ENCODE measurements at places on chromosomes 1 and 21.

DNA sequence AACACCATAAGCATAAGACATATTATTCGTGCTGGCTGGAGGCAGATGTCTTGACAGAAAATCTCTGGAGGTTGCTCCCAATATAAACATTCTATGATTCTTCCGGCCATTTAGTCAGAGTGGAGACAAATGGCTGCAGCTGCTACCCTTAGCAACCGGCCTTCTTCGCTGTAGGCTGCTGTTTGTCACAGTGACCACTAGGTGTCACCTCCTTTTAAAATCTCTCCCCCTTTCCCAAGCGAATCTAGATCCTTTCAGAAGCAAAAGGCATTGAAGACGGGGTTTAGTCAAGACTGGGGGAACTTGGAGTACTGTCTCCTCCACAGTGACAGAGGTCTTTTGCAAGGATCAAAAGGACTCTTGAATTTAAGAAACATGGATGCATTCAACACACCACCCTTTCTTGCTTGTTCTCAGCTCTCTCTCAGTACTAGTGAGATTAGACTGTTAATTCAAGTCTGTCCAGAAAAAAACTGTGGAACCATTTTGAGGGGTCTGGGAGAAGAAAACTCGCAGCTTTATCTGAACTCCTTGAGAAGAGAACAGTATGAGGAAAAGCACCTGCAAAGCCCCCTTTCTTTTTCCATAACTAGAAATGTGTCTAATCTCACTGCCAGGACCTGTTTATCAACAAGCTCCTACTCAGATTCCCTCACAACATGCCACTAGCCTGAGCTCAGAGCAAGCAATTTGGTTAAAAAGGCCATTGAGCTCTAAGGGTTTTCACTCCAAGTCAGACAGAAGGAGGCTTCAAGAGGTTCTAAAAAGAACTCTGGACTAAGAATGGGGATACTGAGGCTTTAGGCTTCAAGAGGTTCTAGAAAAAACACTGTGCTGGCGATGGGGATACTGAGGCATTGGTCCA is 408.3 kb upstream of the PLXNA2 start:
- DNase-seq, result peak; percentile 41

- peak; percentile 60 for DNase-seq
Observed at GRCh38 chr1:88302843-88303486, 381.1 kb upstream of the PKN2 start.

- no peak for DNase-seq
Observed at GRCh38 chr1:96281491-96281890, 440.1 kb upstream of the PTBP2 start.

DNA sequence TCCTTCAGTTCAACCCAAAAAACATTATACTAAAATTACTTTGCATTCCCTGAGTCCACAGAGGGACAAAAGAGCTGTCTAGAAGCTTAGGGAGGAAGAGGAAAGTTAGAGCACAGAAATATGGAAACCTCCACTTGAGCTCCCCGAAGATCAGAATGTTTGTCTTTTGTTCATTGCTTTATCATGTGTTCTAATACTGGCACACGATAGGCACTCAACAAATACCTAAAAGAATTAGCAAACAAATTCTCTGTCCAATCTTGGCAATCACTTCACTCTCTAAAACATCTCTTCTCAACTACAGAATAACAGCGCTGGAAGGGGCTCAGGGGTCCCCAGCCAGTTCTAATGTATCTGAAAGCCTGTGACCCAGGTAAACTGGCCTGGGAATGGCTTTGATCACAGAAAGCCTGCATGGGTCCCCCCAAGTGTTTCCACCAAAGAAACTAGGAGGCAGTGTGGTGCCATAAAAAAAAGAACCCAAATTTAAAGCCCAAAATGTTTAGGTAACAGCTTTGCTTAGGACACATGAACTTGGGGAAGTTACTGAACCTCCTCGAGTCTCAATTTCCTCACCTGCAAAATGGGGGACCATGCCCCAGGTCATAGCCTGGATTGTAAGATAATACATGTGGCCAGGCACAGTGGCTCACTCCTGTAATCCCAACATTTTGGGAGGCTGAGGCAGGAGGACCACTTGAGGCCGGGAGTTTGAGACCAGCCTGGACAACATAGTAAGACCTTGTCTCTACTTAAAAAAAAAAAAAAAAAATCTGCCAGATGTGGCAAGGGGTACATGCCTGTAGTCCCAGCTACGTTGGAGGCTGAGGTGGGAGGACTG is 45.8 kb downstream of the SSBP3 start:
- peak; percentile 39 for DNase-seq

DNA sequence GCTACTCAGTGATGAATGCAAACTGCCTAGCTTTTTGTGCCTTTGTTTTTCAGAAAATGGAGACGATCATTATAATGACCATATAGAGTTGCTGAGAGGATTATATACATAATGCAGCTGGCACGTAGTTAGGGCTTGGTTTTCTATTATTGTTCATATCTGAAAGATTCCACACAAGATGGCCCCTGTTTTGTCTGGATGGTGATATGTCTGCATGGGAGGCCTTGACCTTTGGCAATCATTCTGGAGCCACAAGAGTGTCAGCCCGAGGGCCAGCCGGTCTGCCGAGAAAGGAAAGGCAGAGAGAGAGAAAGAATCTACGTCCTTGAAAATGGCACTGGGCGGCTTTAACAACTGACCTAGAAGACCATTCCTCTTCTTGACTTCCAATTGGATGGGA is 5.7 kb upstream of the SH2D1B start:
- no peak for DNase-seq

- no peak for DNase-seq
Observed at GRCh38 chr1:54651608-54652007, 10.0 kb downstream of the MROH7 start.

GRCh38 chr1:205270764-205271163 is 43.0 kb downstream of the TMCC2 start:
- DNase-seq, result no peak

DNA sequence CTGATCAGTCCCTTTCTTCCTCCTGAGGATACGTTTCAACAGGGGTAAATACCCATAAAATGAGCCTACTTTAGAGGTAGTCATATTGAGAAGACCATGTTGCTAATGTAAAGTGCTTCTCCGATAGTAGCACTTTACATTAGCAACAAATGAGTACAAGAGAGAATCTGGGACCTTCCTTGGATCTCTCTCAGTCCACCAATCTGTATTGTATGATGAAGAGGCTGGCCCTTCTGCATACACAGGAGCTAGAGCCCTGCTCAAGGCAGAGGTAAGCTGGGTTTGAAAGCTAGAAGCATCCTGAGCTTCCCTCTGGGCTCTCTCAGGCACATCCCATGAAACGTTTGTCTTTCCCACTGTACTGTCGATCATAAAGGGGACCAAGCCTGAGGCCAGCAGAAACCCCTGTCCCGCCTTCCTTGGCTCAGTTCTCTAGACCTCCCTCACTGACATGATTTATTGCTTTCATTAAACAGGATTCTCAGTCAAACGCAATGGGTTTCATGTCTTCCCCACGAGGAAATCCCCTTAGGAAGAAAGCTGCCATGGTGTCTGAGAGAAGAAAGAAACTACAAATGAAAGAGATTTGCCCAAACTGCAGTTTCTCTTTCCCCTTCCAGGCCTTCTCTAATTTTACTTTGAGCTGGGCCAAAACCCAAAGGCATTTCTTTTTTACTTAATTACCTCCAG is 62.8 kb upstream of the BCAR3 start:
- no peak for DNase-seq

DNA sequence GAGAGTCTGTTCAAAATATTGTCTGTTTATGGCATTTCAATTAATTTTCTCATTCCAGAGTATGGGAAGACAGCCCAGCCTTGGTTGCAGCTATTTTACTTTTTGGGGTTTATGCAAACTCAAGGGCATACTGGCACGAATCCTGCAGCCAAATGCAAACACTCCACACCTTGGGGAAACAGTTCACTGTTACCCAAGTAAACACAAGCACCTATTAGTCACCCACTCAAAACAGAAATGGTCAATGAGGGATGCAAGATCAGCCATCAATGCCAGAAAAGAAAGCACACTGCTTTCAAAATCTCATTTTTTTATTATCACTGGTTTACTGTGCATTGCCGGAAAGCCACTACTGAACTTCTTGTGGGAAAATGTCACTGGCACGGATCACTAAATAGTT is 170.6 kb downstream of the RUNX1 start:
- no peak for DNase-seq

DNA sequence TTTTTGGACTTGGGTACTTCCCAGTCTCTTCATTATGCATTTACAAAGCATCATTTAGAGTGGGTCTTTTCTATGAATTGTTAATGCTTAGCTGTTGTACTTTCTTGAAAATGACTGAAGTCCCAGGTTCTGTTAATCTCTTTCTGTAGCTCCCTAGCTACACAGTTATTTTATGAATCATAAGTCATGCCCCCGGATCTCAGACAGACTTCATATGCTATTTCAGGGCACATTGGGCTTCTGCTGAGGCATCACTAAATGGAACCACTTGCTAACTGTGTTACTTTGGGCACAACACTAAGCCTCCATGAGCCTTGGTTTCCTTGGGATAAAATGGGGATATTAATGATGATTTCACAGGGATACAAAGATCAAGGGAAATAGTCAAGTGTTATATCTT is 55.5 kb upstream of the RBM15 start:
- no peak for DNase-seq

- DNase-seq, result no peak
Observed at GRCh38 chr1:231000639-231001038, 21.7 kb downstream of the ARV1 start.

DNA sequence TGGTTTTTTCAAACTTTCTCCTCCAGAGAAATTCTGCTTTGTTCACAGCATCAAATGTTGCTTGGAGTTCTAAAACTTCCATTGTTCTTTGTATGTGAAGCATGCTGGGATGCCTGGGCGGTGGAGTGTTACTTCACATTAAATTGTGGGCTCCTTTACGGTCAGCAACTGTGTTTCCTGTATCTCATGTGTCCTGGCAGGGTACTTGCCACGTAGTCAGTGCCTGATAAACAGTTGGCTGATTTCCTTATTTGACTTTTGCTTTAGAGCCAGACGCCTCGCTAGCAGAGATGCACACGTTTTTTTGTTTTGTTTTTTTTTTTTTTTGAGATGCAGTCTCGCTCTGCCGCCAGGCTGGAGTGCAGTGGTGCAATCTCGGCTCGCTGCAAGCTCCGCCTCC is 96.7 kb downstream of the UCK2 start:
- DNase-seq, result no peak

- DNase-seq, result no peak
Observed at GRCh38 chr1:163068716-163069115, 445 bp upstream of the RGS4 start.

DNA sequence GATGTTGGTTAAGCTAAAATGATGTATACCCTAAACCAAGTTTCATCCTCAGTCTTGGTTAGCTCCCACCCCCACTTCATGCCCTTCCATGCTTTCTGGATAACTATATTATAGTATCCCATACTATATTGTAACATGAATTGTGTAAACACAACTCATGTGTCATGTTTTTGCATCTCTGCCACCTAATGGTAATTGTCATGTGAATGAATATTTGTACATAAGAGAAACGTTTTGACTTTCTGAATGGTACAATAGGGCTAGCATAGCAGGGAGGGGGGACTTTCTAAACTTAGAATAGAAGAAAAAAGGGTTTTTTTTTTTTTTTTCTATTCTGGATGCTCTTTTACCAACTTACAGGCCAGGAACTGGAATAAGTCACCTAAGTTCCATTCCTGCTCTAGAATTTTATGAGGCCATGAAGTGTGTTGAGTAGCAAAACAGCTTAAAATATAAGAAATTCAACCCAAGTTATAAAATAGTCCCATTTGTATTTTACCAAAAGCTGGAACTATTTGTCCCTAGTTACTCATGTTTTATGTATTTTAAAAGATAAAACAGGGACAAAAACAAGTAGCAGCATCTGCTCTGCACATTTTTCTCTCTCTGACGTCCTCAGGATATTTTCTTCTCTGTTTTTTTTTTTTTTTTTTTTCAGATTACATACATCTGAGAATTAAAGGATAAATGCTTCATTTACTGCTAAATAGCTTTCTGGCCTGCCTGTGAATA is 77.4 kb downstream of the HLX start:
- no peak for DNase-seq

- DNase-seq, result no peak
Observed at GRCh38 chr1:10744654-10745238, 51.7 kb downstream of the CASZ1 start.

- DNase-seq, result peak; percentile 75
Observed at GRCh38 chr1:172895050-172895460, 155.7 kb downstream of the TNFSF18 start.

Measured in common myeloid progenitor, CD34-positive (primary cell).